T-helper 2 cell (primary cell): ENCODE measurements at places on chromosomes 7 and 10.

GRCh38 chr10:13990392-13990805 is 340.3 kb downstream of the FRMD4A start:
- no peak for DNase-seq

DNA sequence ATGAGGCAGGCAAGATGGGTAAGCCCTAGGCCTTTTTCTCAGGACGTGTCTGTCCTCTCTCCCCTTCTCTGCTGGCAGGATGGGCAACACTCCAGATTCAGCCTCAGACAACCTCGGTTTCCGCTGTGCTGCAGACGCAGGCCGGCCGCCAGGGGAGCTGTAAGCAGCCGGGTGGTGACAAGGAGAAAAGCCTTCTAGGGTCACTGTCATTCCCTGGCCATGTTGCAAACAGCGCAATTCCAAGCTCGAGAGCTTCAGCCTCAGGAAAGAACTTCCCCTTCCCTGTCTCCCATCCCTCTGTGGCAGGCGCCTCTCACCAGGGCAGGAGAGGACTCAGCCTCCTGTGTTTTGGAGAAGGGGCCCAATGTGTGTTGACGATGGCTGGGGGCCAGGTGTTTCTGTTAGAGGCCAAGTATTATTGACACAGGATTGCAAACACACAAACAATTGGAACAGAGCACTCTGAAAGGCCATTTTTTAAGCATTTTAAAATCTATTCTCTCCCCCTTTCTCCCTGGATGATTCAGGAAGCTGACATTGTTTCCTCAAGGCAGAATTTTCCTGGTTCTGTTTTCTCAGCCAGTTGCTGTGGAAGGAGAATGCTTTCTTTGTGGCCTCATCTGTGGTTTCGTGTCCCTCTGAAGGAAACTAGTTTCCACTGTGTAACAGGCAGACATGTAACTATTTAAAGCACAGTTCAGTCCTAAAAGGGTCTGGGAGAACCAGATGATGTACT is 13.1 kb downstream of the PHKG1 start:
- DNase-seq, result no peak

DNA sequence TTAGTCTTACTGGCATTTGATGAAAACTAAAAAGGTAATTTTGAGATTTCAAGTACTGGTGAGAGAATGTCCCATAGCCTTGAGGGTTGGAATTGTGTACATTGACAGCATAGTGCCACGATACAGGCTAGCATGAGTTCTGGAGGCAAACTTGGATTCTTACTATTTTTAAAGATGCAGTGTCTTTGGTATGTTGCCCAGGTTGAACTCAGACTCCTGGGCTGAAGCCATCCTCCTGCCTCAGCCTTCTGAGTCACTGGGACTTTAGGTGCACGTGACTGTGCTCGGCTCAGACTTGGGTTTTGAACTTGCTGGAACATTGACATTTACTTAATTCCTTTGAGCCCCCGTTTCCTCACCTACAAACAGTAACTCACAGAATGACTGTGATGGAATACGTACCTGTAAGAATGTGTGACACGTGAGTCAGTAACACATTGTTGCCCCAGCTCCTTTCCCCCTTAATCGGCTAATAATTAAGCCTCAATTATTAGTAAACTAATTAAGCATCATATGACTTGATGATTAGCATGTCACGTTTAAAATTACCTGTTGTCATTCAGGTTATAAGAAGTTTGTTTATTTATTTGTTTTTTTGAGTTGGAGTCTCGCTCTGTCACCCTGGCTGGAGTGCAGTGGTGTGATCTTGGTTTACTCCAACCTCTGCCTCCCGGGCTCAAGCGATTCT is 10.6 kb downstream of the DNAJB6 start:
- no peak for DNase-seq

DNA sequence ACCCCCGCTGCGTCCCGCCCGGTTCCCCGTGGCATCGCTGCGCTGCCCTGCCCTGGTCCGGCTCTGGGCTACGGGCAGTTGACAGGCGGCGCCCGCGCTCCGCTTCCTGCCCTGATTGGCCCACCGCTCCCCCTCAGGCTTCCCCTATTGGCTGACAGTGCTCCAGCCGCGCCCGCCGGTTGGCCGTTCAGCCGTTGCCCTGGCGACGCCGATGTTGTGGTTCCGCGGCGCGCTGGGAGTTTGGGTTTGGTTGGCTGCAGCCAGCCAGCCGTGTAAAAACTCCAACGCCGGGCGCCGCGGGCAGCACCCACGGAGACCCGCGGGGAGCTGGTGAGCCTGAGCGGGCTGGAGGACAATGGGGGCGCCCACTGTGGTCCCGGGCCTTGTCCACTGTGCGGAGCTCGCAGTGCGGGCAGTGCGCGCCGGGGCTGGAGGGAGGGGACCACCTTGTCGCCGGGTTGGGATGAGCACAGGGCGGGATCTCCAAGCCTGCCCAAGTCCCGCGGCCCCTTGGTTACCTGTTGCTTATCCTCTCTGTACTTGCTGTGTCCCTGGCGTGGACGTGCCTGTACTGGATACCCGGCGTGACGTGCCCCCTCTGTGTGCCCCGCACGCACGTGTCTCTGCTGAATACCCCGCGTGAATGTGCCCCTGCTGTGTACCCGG is at the start of gene C7orf57:
C7orf57 (plus strand) TSS at position 243 of the 666 bp plus-strand sequence. CDS start 766 bp downstream, outside the sequence.
- peak; percentile 69 for DNase-seq

GRCh38 chr7:7946486-7946885 is 22.1 kb upstream of the GLCCI1 start:
- no peak for DNase-seq

DNA sequence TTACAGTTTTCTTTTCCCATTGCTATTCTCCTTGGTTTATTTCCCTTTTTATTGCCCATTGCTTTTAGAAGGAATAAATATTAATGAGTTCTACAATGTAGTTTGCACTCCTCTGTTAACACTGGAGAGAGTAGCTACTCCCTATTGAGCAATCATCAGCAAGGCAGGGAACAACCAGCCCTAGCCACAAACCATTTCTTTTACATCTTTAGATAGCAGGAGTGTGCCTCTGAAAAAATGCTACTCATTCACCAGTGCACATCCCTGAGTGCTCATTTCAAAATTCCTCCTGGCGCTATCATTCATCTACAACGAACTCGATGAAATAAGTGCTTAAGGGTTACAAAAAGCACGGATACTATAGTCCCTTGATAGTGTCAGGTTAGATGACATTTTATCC is 252.9 kb downstream of the THSD7A start:
- DNase-seq, result no peak

GRCh38 chr10:78556705-78557432 is 511.9 kb upstream of the ZMIZ1 start:
- no peak for DNase-seq

DNA sequence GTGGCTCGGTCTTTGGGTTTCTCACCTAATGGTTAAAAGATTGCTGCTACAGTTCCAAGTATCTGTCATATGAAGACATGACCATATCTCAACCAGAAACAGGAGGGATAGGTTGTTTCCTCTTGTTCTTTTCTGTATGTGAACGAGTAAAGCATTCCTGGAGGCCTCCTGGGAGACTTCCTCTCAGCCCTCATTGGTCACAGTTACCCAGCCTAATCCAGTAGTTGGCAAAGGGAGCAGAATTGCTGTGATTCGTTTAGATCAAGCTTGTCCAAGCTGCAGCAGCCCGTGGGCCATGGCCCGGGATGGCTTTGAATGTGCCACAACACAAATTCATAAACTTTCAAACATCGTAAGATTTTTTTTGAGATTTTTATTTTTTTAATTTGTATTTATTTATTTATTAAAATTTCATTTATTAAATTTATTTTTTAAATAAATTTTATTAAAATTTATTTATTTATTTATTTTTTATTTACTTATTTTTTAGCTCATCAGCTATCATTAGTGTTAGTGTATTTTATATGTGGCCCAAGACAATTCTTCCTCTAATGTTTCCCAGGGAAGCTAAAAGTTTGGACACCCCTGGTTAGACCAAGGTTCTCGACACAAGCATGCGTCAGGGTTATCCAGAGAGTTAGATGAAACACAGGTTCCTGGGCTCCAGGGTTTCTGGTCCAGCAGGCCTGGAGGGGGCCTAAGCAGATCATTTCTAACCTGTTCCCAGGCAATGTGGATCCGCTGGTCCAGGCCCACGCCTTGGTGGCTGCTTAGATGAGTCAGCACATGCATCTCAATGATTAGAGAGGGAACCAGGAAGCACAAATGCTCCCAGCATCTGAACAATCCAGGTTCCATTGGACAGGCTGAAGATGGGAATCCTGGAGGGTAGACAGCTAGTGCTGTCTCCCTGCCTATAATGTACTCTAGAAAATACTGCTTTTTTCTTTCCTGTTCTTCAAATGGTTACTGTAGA is 25.6 kb downstream of the CDC123 start:
- no peak for DNase-seq

DNA sequence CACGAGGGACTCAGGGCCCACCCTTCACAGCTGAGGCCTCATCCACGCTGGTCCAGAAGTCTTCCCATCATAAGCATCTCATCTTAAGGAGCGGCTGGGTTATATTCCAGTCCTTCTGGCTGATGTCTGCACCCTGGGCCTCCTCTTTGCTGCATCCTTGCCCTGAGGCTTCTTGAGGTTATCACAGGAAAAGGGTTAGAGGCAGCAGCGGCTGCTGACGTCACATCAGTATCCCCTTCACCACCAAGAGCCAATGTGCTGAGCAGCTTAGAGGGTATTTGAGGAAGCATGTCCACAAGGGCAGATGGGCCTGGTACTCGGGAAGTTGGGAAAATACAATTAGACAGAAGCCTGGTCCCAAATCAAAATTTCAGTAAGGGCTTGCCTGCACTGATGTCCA is 125.1 kb downstream of the PLXNA4 start:
- peak; percentile 77 for DNase-seq

GRCh38 chr7:146591976-146592375 is 475.4 kb downstream of the CNTNAP2 start:
- DNase-seq, result no peak

DNA sequence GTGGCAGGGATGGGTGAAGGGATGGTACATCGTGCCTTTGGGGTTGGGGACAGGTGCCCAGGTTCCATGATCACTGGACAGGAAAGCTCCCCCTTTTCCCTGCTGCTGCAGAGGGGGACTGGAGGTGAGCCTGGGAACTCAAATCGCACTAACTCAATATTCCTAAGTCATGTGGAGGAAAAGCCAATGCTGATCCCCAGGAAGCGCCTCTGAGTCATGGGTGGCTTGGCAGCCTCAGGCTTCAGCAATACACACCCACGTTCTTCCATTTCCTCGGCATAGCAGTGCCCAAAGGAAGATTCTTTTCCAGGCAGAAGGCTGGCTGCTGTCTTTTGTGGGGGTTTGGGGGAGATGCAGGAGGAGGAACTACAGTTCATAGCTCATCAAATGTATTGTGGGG is 165.8 kb downstream of the CCDC3 start:
- DNase-seq, result no peak
